ENCODE measurements at places on chromosomes 6 and 20.

DNA sequence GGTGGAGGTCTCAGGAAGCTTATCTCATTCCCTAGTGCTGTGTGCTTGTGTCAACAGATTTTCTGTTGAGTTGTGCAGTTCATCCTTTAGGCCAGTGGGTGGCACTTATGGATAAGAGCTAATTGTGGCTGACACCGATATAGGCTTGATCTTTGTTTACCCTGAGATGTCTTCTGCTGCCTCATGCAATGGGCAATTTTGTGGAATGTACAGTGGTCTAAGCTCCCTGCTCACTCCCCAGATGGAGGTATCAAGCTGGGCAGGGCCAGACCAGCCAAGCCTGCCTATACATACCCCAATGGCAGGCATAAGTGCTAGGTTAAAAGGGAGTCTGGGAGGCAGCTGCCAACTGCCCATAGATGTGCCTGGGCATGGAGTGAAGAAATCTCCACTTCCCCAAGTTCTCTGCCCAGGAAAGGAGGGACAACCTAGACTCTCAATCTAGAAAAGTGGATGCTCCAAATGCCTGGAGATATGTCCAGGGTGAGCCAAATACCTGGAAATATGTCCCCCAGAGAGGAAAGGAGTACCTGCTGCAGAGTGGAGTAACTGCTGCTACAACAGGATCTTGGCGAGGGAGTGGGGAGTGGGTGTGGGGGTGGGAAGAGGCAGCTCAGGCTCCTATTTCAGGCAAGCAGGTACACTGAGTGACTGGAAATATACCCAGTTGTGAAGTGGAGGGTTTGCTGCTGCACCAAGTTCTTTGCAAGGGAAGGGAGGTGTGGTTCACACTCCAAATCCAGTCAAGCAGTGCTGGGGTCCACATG lies 53.2 kb upstream of the ARG1 start:
- no peak for DNase-seq

GRCh38 chr6:131103901-131104300 lies 31.4 kb upstream of the AKAP7 start:
- DNase-seq = no peak

DNA sequence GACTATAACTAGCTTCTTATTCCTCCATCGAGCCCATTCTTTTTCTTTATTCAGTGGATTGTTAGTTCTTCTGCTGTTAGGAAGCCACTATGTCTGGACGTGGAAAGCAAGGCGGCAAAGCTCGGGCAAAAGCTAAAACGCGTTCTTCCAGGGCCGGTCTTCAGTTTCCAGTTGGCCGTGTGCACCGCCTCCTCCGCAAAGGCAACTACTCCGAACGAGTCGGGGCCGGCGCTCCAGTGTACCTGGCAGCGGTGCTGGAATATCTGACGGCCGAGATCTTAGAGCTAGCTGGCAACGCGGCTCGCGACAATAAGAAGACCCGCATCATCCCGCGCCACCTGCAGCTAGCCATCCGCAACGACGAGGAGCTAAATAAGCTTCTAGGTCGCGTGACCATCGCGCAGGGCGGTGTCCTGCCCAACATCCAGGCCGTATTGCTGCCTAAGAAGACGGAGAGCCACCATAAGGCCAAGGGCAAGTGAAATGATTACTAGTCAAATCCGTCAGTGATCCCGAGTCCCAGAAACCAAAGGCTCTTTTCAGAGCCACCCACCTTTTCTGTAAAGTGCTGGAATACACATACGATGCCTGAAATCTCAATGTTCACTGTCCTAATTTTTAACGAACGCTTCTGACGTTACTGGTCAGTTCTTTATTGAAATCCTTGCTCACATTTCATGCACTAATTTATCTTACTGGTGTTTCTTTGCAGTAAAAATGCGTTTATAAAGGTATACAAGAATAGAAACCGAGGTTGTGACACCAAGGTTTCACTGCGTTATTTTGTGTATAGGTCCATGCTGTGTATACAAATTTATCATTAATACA lies 129.9 kb downstream of the HFE start:
- no peak for DNase-seq

- DNase-seq = no peak
Observed at GRCh38 chr6:134288538-134289203, 29.2 kb downstream of the SGK1 start.

- no peak for DNase-seq
Observed at GRCh38 chr6:113882336-113883022, 25.3 kb downstream of the MARCKS start.

DNA sequence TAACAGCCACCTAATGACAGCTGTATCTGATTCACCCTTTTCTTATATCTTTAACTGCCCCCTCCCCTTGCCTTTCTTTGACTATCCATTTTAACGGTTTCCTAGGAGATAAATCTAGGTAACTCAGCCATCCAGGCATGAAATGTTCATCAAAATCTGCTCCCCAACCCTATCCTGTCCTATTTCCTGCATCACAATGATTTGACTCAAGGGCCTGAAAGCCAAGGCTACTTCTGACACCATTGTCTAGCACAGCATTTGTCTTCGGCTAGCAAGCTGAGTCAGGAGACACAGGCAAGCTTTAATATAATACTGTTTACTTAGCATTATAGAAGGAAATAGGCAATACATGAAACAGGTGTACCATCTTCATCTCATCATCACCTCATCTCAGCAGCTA lies 31.6 kb upstream of the MANEA start:
- DNase-seq = no peak

DNA sequence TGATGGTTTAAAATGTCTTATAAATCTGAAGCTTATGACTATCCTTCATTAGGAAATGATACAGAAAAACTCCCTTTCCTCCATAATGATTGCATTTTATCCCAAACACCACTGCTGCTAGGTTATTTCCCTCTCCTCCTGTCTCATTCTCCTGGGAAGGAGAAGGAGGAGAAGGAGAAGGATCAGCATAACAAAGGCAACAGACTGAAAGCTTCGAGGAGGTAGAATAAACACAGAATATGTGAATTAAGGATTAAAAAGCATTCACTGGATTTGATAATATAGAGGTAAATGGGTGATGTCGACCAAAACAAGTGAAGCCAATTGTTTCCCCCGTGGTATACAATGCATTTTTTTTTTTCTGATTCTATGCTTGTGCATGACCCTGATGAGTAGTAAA lies 82.0 kb downstream of the WASF1 start:
- DNase-seq = no peak

DNA sequence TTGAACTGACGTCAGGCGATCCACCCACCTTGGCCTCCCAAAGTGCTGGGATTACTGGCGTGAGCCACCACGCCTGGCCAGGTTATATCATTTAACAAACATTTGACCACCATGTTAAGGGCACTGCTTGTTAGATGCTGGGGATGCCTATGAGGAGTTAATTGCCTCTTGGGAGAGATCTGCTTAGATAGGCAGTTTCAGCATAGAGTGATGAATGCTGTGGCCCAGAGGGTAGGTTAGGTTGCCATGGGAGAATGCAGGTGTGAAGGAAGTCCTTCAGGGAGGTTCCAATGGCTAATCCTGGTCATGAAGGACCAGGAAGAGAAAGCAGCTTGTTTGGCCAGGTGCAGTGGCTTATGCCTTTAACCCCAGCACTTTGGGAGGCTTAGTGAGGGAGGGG lies 17.0 kb downstream of the PHF20 start:
- no peak for DNase-seq

- DNase-seq = no peak
Observed at GRCh38 chr6:72755752-72756151, 133.9 kb downstream of the KCNQ5 start.

GRCh38 chr20:50494428-50494827 lies 15.8 kb upstream of the PTPN1 start:
- DNase-seq = no peak

GRCh38 chr6:144314003-144314485 lies 28.9 kb downstream of the UTRN start:
- DNase-seq = no peak

DNA sequence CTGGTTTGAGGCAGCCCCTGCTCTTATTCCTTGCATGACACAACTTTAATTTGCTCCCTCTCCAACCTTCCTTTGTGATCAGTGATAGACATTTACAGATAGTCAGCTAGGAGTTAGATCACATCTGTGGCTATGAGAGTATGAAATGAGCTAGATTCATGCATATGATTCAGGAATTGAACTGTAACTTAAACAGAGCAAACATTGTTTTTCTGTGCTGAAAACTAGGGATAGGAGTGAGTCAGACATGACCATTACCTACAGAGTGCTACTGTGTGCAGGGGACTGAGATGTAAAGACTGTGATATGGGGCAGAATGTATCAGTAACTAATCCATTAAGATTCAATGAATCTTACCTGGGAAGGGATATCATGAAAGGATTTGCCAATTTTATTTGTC lies 279.4 kb upstream of the SPTLC3 start:
- DNase-seq = no peak

- DNase-seq = no peak
Observed at GRCh38 chr6:37170273-37171200, 585 bp downstream of the PIM1 start.

- DNase-seq = no peak
Observed at GRCh38 chr20:57391439-57392301, 474 bp downstream of the RBM38 start.

DNA sequence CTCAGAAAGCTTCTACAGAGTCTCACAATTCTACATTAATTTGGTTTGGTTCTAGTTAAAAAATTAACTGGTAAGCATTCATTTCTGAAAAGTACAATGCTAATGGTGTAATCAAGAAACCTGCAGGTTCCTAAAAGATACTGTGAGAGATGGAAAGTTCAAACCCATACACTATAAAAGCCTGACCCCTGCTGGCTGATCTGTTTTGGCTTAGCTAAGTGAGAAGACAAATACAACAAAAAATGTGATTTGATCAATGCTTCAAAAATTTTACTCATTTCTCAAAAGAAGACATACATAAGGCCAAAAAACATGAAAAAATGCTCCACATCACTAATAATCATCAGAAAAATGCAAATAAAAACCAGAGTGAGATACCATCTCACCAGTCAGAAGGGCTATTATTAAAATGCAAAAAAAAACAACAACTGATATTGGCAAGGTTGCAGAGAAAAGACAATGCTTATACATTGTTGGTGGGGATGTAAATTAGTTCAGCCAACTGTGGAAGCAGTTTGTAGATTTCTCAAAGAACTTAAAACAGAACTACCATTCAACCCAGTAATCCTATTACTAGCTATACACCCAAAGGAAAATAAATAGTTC lies 102.8 kb downstream of the MOXD1 start:
- DNase-seq = no peak
